Brain (organoid and tissue), 16 donors: ENCODE measurements at places on chromosomes 5 and 9. TPM values are rescaled to one million over a fixed set of nuclear protein-coding genes. Genes with fewer than 3 reads are reported as not detected.

RABGAP1 gene
- 34.8 TPM for polyA plus RNA-seq

SLC1A3 gene
- 202 TPM for polyA plus RNA-seq

ABCA1 gene
- 0.90 TPM for polyA plus RNA-seq

PPP3R2 gene
- not detected for polyA plus RNA-seq

PCDHGA12 gene
- polyA plus RNA-seq: 3.1 TPM

GFPT2 gene
- 3.2 TPM for polyA plus RNA-seq

ITK gene
- 0.08 TPM for polyA plus RNA-seq

UNC5A gene
- 50.6 TPM for polyA plus RNA-seq

LHX6 gene
- 2.6 TPM for polyA plus RNA-seq

CETN3 gene
- 25.4 TPM for polyA plus RNA-seq

GARNL3 gene
- polyA plus RNA-seq: 7.5 TPM

SPINK4 gene
- not detected for polyA plus RNA-seq

PRUNE2 gene
- polyA plus RNA-seq: 34.8 TPM

PLEKHG4B gene
- 23.0 TPM for polyA plus RNA-seq

BTNL8 gene
- 0.42 TPM for polyA plus RNA-seq

HEMGN gene
- polyA plus RNA-seq: not detected

SVEP1 gene
- polyA plus RNA-seq: 0.49 TPM

CENPH gene
- polyA plus RNA-seq: 38.0 TPM

PAEP gene
- not detected for polyA plus RNA-seq

OTP gene
- 9.6 TPM for polyA plus RNA-seq

PAX5 gene
- polyA plus RNA-seq: 18.7 TPM

FGF1 gene
- polyA plus RNA-seq: 58.0 TPM

TMEM252 gene
- polyA plus RNA-seq: not detected

TERT gene
- 0.36 TPM for polyA plus RNA-seq

C5orf52 gene
- polyA plus RNA-seq: not detected

ZDHHC12 gene
- polyA plus RNA-seq: 53.2 TPM

SLC46A2 gene
- not detected for polyA plus RNA-seq

MPDZ gene
- polyA plus RNA-seq: 16.9 TPM

PTPRD gene
- polyA plus RNA-seq: 15.2 TPM

ZDHHC11B gene
- 5.1 TPM for polyA plus RNA-seq

ENHO gene
- 211 TPM for polyA plus RNA-seq

FABP6 gene
- polyA plus RNA-seq: 7.7 TPM
